H1 (cell line): ENCODE measurements at places on chromosomes 3 and 15.

GRCh38 chr3:30518181-30518864, 88.1 kb upstream of the TGFBR2 start:
- H3K27ac ChIP-seq = no peak overlapping the region
- H3K4me3 ChIP-seq = no peak overlapping the region
- H3K27me3 ChIP-seq = no peaks in the 10 kb centered on the region
- no peak for DNase-seq
- no peaks in the 10 kb centered on the region for H3K4me1 ChIP-seq

- no peaks in the 10 kb centered on the region for H3K36me3 ChIP-seq
- no peak for DNase-seq
- no peaks in the 10 kb centered on the region for H3K27me3 ChIP-seq
Measured at GRCh38 chr3:152155246-152156020, 113.3 kb upstream of the MBNL1 start.

GRCh38 chr15:43508991-43509659, 8.3 kb upstream of the MAP1A start:
- DNase-seq = no peak
- H3K36me3 ChIP-seq = no peaks in the 10 kb centered on the region
- peaks cover 4% of the 10 kb centered on the region for H3K27me3 ChIP-seq
- H3K4me3 ChIP-seq = peak overlapping the region; percentile 77
- no peaks in the 10 kb centered on the region; the same call in 1 of the 2 replicates for H3K4me1 ChIP-seq
- H3K27ac ChIP-seq = no peak overlapping the region

DNA sequence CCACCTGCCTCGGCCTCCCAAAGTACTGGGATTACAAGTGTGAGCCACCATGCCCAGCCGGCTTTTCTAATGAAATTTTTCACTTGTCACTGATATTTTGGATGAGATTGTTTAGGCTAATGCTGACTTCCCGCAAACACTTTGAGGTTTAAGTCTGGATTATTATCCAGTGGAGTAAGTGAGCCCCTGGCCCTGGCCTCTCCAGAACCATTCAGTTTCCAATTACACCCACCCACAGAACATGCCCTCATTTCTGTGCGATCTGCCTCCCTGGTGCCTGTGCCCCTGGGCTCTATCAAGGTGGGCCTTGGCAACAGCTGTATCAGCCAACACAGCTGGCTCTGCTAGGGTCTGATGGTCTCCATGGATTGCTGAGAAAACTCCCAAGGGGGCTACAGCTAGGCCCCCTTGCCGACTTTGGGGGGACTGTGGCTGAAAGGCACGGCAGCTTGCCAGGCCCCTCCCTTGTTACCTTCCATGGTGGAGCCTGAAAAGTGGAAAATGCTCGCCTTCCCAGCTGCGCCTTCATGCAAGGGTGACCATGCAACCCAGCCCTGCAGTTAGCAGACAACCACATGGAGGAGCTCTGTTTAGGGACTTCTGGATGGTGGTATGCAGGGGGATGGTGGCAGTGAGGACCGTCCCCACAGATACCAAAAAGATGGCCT, 288.9 kb downstream of the FAM43A start:
- DNase-seq = peak; percentile 23
- no peaks in the 10 kb centered on the region for H3K4me1 ChIP-seq
- no peak overlapping the region for H3K27ac ChIP-seq

DNA sequence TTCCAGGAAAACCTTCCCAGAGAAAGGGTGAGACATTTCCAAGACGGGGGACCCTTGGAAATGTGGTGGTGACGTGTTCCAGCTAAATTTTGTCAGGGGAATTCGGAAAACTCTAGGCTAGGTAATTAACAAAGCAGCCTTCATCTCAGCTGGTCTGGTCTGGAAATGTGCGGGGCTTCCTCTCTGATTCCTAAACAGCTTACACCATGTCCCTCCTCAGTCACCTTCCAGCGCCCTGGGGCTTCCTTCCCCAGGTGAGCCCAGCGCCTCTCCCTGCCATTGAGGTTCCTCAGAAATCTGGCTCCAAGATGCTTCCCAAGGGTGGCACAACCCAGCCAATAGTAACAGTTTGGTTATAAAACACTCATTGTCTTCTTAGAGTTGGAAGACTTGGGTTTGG, 571 bp downstream of the ACAD9 start:
- no peak for DNase-seq
- peaks cover 6% of the 10 kb centered on the region for H3K4me1 ChIP-seq

DNA sequence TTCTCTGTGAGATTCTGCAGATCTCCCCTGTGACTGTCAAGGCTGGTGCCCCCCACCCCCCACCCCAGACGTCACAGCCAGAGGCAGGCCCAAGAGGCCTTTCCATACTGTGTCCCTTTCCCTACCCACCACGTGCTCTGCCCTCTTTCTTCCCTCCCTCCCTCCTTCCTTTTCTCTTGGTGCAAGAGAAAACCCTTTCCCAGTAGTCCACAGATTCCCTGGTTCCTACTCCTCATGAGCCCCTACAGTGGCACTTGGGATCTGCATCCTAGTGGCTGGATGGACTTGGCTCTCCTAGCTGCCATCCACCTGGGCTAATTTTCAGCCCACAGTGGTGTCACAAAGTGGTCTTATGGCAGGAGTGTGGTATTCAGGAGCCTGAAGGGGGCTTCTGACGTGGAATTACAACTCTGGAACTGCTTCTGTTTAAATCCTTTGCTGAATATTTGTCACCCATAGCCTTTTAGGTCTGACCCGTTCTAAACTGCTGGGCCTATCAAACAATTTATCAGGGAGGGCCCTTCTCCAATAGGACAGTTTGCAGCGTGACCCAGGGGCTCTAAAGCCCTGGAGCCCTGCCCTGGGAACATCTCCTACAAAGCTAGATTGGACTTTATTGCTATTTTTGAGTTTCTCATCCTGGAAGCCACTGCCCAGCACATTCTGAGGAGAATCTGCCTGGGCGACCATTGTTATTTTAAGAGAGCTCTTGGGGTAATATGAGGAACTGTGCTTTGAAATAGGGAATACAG, 35.3 kb downstream of the KLF13 start:
- H3K4me1 ChIP-seq = peaks cover 11% of the 10 kb centered on the region
- DNase-seq = no peak
- no peak overlapping the region for H3K4me3 ChIP-seq
- H3K27ac ChIP-seq = no peak overlapping the region

DNA sequence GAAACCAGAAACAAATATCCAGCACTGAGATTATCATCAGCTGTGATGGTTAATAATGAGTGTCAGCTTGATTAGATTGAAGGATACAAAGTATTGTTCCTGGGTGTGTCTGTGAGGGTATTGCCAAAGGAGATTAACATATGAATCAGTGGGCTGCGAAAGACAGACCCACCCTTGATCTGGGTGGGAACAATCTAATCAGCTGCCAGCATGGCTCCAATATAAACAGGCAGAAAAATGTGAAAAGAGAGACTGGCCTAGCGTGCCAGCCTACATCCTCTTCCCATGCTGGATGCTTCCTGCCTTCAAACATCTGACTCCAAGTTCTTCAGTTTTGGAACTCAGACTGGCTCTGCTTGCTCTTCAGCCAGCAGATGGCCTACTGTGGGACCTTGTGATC, 869.5 kb downstream of the SI start:
- no peak overlapping the region for H3K27ac ChIP-seq
- H3K36me3 ChIP-seq = no peaks in the 10 kb centered on the region
- no peaks in the 10 kb centered on the region for H3K27me3 ChIP-seq
- no peak overlapping the region for H3K4me3 ChIP-seq

DNA sequence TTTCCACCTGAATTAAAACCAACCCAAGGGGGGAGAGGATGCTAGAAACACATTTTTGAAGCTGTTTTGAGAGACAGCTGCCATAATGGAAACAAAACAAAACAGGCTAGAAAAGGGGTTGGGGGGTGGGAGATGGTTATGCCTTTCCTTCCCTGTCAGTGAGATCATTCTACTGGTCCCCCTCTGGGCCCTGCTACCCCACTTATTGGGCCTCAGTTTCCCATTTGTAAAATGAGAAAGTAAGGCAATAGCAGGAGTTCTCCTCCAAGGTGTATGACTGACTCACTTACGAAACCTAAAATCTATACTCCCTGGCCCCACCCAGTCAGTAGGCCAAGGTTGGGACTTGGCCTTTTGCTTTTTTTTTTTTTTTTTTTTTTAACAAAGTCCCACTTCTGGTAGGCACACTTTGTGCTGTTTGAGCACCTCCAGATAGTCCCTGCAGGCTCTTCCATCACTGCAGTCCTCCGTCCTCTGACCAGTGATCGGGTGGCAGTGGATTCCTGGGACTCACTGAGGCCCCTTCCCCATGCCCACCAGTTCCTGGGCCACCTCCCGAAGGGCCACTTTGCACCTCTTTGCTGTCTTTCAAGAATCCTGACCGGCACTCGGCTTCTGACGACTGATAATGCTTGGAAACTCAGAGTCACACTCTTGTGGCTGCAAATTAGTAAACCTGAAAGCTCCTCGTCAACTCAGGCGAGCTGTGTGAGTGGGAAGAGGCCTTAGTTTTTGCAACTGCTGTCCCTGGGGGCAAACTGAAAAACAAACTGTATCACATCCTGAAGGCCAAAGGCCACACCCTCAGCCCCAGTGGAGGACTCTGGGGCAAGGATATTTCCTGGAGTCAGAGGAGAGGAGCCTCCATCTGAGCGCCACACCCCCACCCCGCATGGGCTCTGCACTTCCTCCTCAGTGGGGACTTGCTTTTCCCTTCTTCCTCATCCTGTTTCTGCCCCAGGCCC, 6.7 kb upstream of the PSTPIP1 start:
- no peaks in the 10 kb centered on the region for H3K4me1 ChIP-seq
- H3K27me3 ChIP-seq = no peaks in the 10 kb centered on the region
- H3K27ac ChIP-seq = no peak overlapping the region
- no peak for DNase-seq

- H3K27me3 ChIP-seq = no peaks in the 10 kb centered on the region
- DNase-seq = no peak
- no peak overlapping the region for H3K4me3 ChIP-seq
- no peaks in the 10 kb centered on the region for H3K4me1 ChIP-seq
- no peaks in the 10 kb centered on the region for H3K36me3 ChIP-seq
Measured at GRCh38 chr15:79682851-79683288, 213.9 kb downstream of the MTHFS start.

- peak overlapping the region; percentile 73 for H3K4me3 ChIP-seq
- H3K4me1 ChIP-seq = peaks cover 2% of the 10 kb centered on the region
- H3K27ac ChIP-seq = no peak overlapping the region
- no peak for DNase-seq
Measured at GRCh38 chr3:123447749-123448517, 957 bp downstream of the ADCY5 start.

DNA sequence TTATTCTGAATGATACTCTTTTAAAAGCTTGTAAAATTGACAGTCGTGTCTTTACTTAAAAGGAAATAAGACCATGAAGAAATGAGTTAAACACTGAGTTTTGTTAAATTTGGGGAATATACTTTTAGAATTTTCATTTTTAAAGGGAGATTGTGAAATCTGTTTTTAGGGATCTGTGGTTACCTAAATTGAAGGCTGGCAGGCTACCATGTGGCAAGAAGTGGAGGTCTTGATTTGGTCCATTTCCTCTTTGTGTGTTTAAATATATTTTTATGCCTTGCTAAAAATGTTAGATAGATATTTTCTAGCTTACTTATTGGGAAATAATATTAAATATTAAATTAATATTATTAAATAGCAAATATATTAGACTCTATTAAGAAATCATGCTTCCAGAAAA, 36.6 kb upstream of the SLC22A13 start:
- 0 out of 2 replicates have a peak, but pooled peaks cover 7% of the 10 kb centered on the region for H3K36me3 ChIP-seq
- no peak overlapping the region for H3K4me3 ChIP-seq
- no peak for DNase-seq
- no peaks in the 10 kb centered on the region for H3K4me1 ChIP-seq
- no peak overlapping the region for H3K27ac ChIP-seq

GRCh38 chr3:75089841-75090240, 475.4 kb upstream of the CNTN3 start:
- H3K36me3 ChIP-seq = no peaks in the 10 kb centered on the region
- DNase-seq = no peak
- no peaks in the 10 kb centered on the region; the same call in 1 of the 2 replicates for H3K4me1 ChIP-seq
- H3K27ac ChIP-seq = no peak overlapping the region

GRCh38 chr3:79284781-79285180, 483.0 kb downstream of the ROBO1 start:
- H3K4me1 ChIP-seq = no peaks in the 10 kb centered on the region
- no peak overlapping the region for H3K4me3 ChIP-seq
- no peaks in the 10 kb centered on the region for H3K27me3 ChIP-seq
- no peak overlapping the region for H3K27ac ChIP-seq

DNA sequence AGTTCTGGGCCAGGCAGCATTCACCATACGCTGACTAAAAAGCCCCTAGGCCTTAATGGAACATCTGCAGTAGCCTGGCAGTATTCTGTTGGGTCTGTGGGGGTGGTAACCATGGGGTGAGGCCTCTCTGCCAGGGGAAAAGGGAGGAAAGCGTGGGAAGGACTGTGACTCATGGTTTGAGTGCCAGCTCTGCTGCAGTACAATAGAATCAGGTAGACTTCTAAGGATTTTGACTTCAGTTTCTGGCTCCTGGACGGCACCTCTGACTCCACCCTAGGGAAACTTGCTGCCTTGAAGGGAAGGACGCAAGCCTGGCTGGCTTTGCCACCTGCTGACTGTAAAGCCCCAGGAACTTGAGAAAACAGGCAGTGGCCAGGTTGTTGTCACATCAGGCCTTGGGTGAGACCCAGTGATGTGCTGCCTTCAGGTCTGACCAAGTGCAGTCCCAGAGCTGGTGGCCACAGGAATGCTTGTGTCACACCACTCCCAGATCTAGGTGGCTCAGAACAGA, 148.6 kb downstream of the SUCNR1 start:
- no peaks in the 10 kb centered on the region for H3K27me3 ChIP-seq
- no peak overlapping the region for H3K27ac ChIP-seq
- H3K4me1 ChIP-seq = no peaks in the 10 kb centered on the region
- no peaks in the 10 kb centered on the region for H3K36me3 ChIP-seq
- H3K4me3 ChIP-seq = no peak overlapping the region

DNA sequence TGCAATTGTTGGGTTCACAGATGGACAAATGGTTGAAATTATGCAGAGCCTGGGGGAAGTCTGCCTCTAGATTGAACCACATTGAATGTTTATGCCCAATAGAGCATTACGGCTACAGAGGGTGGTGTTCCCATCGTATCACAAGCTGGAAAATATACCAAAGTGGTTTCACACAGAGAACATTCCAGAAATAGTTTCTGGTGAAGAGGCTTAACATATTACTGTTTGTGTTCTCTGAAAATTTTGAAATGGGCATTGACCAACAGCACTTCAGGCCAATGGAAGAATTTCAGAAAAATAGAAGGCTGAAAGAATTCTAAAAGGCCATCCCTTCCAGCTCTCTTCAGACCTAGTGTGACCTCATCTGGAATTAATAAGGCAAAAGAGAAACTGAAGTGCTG, 203.9 kb downstream of the NEK10 start:
- DNase-seq = no peak
- no peak overlapping the region for H3K4me3 ChIP-seq
- H3K4me1 ChIP-seq = no peaks in the 10 kb centered on the region
- H3K27ac ChIP-seq = no peak overlapping the region
- H3K27me3 ChIP-seq = no peaks in the 10 kb centered on the region

DNA sequence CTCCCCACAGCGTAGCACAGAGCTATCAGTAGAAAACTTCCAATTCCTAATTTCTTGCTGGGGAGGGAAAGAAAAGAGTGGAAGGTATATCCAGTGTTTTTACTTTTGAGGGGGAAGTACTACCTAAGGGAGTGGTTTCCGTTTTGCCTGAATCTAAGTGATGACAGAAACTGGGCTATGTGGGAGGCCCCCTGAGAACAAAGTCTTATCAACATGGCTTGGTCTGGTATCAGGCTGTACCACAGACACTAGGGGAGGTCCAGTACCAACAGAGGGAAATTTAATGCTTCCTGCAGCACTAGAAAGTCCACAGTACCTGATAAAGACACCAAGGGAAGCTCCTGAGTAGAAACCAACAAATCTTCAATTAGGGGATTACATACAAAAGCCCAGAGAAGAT, 199.2 kb downstream of the IL5RA start:
- H3K4me1 ChIP-seq = no peaks in the 10 kb centered on the region
- no peaks in the 10 kb centered on the region for H3K27me3 ChIP-seq
- no peak overlapping the region for H3K4me3 ChIP-seq
- H3K36me3 ChIP-seq = no peaks in the 10 kb centered on the region
- H3K27ac ChIP-seq = no peak overlapping the region
